CD8-positive, alpha-beta memory T cell (primary cell): ENCODE measurements at places on chromosomes 5 and 9.
A peak's percentile ranks its signal among the peaks of the same experiment; 100 is the strongest.

GRCh38 chr5:51380603-51381207, 2.5 kb upstream of the ISL1 start:
- DNase-seq: no peak

DNA sequence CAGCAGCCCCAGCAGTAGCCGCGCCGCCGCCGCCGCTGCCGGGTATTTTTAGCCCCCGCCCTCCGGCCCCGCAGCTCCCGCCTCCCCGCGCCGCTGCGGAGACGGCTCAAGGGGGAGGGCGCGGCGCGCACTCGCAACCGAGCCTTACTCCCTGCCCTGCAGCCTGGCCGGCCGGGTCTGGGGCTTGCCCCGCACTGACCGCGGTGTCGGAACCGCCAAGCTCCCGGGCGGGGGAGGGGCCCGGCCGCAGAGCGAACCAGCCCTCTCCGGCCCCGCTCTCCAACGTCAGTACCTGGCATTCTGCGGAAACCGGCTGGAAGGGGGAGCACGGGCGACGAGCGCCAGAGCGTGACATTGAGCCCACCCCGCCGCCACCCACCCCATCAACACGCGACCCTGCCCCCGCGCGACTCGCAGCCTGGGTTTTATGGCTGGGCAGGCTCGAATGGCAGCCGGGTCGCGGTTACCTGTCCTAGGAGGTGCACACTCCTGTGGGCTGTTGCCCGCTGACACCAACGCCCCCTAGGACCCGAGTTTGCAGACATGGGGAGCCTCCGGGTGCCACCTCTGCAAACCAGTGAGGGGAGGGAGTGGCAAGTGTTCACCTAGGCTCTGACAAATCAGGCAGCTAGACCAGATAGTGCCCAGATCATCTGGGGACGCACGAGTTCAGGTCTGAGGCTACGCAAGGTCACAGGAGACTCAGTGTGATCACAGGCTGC, at the start of gene ACSL6:
Gene ACSL6 (minus strand): TSS at position 37 of the 722 bp plus-strand sequence. CDS start 105 bp downstream, outside the sequence.
- peak; percentile 47 for DNase-seq

- DNase-seq: no peak
Observed at GRCh38 chr5:173973616-173973969, 15.4 kb upstream of the C5orf47 start.

DNA sequence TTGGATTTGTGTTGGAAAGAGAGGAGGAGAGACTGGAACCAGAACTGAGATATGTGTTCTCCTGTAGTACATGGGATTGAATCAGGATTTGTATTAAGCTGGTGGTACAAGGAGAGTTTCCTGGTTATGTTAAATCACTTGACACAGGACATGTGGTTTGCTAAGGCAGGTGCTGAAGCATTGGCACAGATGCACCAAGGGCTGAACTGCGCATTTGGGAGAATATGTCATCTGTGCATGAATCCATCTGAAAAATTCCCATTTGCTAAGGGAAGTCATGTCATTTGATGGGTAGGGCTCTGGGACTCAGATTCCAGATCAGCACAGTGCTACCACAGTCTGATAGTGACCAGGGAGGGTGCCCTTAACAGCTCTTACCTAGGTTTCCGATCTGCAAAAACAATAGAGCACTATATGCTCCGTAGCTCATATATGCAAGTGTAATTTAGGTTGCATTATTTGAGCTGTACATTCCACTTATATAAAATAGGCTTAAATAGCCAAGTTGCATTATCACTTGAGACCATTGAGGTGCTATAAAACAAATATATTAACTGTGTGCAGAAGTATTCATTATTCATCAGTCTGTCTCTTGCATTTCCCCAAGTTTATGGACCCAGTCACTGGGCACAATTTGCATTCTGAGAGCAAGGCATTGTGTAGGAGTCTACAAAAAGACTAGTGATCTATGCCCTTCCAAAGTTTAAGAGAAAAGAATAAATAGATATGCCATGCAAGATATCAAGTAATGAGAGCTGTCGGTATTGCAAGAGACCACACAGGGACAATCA, 55.2 kb downstream of the ADAMTS16 start:
- DNase-seq: no peak

DNA sequence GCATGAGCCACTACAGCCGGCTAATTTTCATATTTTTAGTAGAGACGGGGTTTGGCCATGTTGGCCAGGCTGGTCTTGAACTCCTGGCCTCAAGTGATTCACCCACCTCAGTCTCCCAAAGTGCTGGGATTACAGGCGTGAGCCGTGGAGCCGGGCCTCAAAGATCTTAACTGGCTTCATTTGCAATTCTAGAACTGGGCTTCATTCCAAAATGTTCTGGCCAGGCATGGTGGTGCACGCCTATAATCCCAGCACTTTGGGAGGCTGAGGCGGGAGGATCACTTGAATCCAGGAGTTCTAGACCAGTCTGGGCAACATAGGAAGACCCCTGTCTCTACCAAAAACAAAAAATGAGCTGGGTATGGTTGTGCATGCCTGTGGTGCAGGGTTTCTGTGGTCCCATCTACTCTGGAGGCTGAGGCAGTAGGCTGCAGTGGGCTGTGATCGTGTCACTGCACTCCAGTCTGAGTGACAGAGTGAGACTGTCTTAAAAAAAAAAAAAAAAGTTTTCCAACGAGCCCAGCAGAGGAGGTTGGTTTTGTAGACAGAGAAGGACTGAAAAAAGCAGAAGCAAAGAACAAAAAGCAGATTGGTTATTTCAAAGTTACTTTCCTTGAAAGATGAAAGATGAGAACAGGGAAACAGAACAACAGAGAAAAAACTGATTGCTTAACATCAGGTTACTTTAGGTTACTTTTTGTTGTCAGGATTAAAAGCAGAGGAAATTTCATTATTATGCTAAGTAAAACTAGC, 78.2 kb downstream of the ANKRD55 start:
- DNase-seq: no peak

GRCh38 chr5:171571663-171572062, 152.2 kb downstream of the FGF18 start:
- no peak for DNase-seq

DNA sequence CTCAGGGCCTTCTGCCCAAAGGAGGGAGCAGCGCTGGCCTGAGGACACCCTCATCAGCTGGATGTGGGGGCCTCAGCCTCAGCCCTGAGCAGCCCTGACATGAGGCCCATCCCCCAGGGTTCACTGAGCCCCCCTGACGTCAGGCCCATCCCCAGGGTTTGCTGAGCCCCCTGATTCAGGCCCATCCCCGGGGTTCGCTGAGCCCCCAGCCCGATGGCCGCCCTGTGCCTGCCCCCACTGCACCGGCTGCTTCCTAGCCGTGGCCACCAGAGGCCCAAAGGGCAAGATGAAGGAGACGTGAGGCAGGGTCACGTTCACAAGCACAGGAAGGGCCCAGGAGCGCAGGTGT, 19.5 kb upstream of the NSMF start:
- peak; percentile 25 for DNase-seq

DNA sequence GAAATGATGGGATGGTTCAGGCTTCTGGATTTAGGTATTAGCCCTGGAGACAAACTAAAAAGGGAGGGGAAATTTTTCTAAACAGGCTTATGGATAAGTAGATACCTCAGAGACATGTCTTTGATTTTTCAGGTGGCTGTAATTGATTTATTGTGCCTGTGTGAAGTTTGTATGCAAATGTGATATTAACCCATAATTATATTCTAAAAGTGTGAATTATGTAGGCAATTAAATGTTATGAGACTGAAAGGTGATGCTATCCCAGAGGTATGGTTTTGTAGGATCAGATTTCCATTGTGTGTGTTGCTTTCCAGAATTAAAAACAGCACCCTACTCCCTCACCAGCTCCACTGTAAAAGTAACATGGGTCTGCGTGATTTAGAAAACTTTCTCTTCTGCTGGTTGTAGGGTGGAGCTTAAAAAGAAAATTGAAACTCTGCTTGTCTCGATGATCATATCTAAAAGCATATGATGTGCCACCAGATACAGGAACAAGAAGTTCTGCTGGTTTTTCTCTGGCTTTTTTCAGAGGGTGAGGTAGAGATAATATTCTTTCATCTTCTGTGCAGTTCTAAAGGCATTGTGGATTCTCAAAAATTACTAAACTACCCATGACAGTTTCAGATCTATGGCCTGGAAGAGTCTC, 71.8 kb upstream of the TAF11L2 start:
- DNase-seq: no peak

GRCh38 chr9:134747951-134748489, 106.4 kb downstream of the COL5A1 start:
- DNase-seq: no peak

DNA sequence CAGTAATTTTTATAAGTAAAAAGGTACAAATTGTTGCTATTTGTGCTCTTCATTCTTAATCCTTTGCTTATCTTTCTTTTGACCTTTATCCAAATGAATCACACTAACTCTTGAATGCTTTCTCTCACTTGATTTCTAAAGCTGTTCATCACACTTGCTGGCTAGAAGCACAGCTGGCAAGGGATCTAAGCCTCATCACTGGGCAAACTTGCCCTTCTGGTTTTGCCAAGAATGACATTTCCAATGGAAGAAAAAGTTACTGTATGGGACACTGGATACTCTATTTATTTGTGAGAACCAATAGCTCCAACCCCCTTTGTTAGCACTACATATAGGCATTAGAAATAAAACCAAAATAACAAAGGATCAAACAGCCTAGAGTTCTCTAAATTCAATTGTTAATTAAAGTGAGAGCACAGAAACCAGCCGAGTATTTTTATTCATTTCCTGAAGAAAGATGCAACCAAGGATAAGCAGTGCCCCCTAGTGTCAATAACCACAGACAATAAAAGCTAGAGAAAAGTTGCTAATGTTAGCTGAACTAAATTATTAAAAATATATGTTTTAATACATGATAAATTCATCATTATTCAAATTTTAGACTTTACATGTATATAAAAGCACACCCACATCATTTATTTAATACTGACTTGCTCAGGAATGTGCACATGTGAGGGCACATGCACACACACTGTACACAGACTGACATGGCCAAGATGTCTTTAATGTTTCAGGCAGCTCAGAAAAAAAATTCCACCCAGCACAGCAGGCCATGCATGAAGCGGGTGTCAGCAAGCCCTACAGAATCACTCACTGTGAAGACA, 59.8 kb upstream of the POU5F2 start:
- no peak for DNase-seq

- DNase-seq: no peak
Observed at GRCh38 chr9:91146391-91147019, 215.2 kb downstream of the AUH start.

- DNase-seq: no peak
Observed at GRCh38 chr9:82410306-82410705, 421.7 kb downstream of the SPATA31D1 start.

DNA sequence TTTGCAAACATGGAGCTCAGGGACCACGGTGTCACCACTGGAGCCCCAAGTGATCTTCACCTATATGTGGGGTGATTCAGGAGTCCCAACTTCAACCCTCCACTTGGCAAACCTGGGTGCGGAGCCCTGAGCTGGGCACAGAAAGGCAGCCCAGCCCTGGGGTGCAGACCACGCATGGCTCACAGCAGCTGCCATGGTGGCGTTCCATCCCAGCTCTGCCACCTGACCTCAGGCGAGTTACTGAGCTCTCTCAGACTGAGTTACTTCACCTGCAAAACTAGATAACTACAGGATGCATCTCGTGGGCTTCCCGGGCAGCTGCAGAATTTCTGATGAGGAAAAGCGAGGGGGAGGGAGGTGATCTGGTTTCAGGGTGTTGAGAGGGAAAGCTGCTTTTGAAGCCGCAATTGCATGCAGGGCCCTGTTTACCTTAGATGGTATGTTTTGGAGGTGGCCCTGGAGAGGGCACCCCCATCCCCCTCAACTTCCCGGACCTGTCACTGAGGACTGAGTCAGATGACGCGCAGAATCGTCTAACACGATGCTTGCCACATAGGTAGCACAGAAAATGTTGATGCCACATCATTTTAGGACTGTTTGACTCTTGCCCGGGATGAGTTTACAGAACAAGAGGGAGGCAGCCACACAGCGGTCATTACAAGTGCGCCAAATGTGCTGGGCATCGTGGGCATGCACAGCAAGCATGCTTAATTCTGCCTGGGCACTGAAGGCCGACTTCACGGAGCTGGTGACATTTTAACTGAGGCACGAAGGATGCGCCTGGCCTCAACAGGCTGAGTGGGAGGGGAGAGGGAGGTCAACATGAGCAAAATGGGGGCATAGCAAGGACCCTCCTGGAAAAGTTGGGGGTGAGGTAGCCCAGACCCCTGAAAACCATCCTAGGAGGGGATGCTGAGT, 154.6 kb downstream of the COL23A1 start:
- DNase-seq: no peak

- no peak for DNase-seq
Observed at GRCh38 chr5:90307322-90307721, 102.2 kb downstream of the CETN3 start.

DNA sequence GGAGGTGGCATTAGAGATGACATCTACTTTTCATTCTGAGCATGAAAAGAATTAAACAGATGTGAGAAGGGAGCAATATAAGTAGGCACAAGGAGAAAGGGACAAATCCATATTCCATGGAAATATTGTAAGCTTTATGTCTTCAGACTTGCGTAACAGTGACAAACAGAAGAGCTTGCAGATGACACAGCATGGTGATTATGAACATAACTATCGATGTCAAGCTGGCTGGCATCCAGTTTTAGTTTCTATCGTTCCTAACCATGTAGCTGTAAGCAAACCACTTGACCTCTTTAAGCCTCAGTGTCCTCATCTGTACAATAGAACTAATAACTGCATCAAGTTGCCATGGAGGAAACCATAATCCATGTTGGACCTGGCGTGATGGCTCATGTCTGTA, 246.7 kb upstream of the ADRA1B start:
- DNase-seq: no peak

DNA sequence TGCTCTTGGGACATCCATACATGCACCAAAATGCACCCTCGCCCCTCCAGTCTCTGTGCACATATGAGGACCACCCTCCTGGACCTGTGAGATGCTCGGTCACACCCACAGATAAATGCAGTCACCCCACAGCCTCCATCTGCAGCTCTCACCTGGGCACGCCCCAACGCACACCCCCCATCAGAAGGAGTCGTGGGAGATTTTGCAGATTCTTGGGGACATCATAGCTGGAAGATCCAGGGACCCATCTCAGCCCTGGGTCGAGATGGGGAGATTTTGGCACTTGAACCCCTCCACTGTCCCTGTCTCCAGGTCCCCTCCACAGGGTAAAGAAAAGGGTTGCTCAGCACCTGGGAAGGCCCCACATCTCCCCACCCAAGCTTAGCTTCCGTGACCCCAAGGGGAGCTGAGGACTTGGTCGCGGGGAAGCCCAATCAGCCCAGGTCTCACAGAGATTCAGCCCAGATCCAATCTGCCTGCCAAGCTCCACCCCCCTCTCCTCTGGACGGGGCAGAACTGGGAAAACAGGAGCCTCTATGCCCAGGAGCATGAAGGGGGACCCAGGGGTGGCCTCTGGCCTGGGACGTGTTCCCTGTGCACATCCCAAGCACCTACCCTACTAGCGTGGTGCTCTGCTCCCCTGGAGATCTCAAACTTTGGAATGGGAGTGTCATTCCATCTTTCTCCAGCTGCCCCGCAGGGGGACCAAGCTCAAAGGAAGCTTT, 89.2 kb upstream of the LMX1B start:
- DNase-seq: no peak

DNA sequence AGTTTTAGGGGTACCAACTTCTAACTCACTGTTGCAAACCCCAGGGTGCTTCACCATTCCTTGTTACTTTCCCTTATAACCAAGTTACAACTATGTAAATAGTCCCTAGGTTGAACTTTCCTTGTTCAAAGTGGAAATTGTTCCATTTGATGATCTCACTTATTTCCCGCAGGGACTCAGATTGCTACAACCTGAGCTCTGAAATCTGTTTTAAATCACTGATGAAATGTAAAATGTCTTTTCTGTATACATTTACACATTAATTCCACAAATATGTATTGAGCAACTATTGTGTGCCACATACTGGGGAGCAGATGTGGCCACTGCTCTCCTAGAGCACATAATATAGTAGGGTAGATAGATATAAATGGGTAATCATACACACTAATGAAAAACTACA, 69.1 kb upstream of the TARS1 start:
- DNase-seq: no peak

GRCh38 chr5:37120270-37120669, 128.9 kb downstream of the CPLANE1 start:
- DNase-seq: no peak
